ENCODE measurements at places on chromosomes 16 and 17.

GRCh38 chr17:881778-882177 lies 97.8 kb downstream of the NXN start:
- peak; percentile 50 for DNase-seq

DNA sequence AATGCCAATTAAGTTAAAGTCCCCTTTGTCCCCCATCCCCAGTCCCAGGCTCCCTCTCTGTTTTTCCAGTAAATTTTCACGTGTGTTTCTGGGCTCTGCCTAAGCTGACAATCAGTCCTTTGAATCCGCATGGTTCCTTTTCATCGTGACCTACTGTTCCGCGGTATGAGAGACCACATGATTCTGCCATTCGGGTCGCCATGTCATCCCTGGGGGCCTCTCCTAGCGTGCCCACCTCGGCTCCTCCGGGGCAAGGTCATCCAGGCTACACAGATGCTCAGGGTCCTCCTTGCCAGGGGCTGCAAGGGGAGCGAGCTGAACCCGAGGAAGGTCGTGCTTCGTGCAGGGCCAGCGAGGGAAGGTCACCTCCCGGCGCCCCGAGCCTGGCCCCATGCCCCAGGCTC lies 157.6 kb downstream of the RAB11FIP4 start:
- DNase-seq, result peak; percentile 64

DNA sequence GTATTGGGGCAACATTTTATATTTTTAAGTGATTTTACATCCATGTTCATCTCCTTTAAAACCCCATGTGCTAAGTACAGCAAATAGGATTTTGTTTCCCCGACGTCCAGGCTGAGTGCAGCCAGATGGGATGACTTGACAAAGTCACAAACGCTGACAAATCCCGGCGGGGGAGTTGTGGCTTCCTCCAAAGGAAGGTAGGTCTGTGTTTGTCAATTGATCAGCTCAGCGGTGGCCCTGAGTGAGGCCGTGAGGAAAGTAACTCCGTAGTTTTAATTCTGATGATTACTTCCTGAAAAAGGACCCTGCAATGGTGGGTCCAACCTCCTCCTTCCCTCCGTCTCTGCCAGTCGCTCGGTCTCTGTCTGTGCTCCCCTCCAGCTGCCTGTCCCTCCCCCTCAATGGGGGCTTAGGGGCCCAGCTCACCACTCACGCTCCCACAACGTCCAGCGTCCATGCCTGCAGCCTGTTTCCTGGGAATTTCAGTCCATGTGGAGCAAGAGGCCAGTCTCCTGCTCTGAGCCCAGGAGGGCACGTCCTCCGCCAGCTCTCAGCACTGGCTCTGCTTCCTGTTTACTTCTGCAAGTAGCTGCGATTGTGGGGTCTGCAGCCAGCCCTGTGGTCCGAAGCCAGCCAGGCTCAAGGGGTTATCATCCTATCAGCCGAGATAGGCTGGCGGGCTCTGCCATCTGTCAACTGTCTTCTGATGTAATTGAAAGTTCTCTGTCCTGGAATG lies 209.4 kb upstream of the FOXF1 start:
- DNase-seq, result peak; percentile 66

DNA sequence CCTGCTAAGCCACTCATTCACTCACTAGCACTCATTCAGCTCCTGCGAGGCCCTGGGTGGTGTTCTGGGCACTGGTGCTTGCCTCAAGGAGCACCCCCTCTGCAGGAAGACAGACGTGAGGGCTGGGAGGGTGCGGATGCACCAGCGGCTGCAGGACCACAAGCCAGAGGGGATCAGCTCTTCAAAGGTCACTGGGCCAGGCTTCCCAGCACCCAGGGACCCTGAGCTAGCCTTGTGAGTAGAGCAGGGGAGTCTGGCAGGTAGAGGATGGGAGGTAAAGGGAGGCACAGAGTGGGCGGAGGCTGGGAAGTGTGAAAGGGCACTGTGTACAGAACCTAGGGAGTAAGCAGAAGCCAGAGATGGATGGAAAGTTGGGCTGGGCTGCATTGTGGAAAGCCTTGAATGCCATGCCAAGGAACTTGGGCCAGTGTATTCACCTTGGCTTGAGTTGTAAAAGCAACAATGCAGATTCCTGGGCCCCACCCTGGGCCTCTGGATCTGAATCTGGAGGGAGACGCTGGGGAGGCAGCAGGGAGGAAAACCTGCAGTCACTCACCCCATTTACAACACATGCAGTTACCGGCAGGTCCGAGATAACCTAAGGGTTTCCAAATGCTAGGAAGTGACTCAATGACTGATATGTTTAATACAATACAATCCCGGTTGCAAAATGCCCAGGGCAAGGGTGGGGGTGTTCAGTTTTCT lies 1.7 kb downstream of the IL4R start:
- no peak for DNase-seq

DNA sequence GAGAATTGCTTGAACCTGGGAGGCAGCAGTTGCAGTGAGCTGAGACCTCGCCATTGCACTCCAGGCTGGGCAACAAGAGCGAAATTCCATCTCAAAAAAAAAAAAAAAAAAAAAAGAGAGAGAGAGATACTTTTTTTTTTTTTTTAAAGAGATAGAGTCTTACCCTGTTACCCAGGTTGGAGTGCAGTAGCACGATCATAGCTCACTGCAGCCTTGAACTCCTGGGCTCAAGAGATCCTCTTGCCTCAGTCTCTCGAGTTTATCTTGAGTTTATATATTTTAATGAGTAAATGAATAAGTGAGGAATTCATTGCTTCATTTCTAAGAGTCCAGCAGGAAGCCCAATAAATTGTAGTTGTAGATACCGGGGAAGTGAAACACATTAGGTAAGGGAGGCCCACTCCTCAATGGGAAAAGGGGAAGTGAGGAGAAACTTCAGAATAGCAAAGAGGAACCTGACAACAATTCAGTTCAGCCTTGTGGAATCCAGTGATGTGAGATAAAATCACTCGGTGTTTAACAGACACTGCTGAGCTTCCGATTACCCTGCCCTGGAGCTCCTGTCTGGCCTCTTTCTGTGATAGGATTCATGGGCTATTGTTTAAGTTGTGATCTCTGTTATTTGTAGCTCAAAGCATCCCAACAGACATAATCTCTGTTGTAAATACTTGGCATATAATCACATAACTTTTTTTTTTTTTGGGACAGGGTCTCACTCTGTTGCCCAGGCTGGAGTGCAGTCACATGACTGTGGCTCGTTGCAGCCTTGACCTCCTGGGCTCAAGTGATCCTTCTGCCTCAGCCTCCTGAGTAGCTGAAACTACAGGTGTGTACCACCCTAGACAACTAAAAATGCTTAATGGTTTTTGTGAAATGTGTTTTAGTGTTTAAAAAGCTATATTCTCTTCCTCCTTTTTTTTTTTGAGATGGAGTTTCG lies 15.8 kb upstream of the ITGAM start:
- no peak for DNase-seq

GRCh38 chr16:53629151-53629550 lies 74.5 kb downstream of the RPGRIP1L start:
- no peak for DNase-seq

GRCh38 chr16:2474877-2475412 lies at the start of gene TBC1D24:
Gene TBC1D24 (plus strand): TSS chr16:2475127. CDS start chr16:2496149, 21,022 bp downstream.
- DNase-seq, result peak; percentile 94

DNA sequence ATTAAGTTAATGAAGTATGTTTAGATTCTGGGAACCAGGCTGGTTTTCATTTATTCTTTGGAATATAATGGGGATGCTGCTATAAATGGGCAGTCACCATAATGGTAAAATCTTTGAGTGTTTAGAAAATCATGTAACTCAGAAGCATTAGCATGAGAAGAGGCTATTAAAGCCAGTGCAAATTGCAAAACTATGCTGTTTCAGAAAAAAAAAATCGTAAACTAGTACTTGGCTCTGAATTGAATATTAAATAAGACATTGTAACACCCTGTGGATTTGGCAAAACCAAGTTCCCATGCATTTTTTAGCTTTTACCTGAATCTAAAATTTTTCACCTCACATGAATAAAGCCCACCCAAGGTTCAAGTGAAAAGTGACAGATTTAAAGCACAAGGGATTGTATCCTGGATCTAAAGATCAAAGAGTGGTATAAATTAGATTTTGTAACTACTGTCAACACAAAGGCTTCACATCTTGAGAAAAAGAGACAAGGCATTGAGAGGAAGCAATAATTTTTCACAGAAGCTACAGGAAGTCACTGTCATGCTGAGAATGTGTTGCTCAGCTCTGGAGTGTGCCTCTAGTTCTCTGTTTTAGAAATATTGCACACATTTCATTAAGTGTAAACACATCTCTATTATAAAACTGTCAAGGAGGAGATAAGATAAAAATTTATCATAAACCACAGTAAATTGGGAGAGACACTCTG lies 142.2 kb downstream of the ABCA8 start:
- no peak for DNase-seq

- peak; percentile 52 for DNase-seq
These were observed 4.9 kb downstream of the PRCD start for GRCh38 chr17:76544546-76545365.

DNA sequence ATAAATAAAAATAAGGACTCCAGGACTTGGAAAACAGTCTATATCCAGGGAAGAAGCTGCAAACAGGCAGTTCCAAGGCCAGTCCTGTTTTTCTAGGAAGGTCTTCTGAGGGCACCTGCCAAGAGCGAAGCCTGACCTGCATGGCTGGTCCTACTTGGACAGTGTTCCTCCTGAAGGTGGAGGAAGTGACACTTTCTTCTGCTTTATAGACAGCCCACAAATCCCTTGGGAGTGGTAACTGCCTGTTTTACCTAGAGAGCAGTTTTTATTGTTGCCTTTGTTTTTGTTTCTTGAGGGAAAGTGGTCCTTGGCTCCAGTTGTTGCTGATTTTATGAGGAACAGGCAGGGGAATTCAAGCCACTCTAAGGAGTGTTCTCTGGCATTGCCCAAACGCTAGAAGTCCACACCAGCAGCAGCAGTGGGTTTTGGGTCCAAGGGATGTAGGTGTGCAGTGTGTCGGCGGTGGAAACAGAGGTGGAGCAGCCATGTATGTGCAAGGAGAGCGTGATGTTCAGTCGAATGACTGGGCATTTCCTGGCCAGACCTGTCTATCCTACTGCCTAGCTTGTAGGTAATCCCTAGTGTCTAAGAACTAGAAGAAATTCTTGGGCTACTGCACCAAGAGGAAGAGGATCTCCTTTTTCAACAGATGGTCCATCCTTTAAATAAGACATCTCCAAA lies 35.3 kb downstream of the LDHD start:
- DNase-seq, result no peak

DNA sequence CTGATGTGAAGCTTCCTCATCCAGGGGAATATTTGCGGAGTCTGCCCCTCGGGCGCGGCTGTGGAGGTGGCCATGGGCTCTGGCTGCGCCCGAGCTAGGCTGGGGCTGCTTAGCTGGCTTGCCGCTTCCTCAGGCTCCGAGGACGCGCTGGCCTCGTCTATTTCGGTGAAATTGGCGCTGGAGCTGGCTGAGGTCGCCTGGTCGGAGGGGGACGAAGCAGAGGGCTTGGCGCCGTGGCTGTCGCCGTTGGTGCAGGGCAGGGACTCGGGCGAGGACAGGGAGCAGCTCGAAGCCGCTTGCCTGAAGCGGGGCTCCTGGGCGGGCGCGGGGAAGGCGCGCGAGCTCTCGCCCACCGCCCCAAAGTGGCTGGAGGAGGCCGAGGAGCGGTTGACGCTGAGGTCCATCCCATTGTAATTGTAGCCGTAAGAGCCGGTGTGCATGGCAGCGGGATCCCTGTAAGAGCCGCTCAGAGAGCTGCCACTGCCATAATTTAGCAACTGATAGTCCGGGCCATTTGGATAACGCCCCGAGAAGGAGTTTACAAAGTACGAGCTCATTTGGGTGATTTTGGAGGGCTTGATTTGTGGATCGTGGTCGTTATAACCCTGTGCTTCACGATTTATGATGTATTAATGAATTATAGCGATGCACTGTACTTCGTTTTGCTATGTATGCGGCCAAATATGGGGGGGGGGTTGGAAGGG lies at the start of gene HOXB5:
HOXB5 (minus strand) TSS at position 654 of the 704 bp plus-strand sequence; CDS start at position 557, 97 bp downstream.
- no peak for DNase-seq

- no peak for DNase-seq
These were observed 103.0 kb upstream of the SHISA6 start for GRCh38 chr17:11138023-11138422.

DNA sequence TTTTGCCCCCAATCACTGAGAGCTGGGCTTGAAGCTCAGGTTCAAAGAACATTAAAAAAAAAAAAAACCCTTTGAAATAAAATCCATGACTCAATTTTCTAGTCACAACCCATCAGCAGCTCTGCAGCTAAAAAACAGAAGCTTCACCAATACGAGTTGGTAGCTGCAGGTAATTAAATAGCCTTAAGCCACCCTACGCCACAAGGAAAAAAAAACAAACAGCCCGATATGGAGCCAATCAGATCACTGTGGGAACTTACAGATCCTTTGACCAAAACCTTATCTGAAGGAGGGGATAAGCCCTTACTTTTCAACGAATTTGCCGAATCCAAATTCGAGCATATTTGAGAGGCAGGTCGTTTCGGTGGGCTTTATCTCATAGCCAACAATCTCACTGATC lies 69.3 kb downstream of the DNAH3 start:
- DNase-seq, result no peak

DNA sequence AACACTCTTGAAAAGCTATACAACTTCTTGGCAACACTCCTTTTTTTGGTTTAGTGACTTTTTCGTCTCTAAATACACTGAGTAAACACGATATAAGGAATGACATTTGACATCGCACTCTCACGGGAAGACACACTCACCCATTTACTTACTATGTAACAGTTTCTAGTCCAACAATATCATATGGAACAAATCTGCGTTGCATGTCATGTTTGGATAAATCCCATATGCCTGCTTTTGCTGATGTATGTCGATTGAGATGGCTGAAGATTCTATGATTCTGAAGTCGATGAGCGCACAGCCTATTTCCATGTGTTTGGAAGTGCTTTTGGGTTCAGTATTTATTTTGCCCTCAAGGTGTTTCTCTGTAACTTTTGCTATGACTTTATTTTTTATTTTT lies 18.2 kb downstream of the ITGAE start:
- DNase-seq, result peak; percentile 39

- DNase-seq, result no peak
These were observed 235.6 kb upstream of the GSE1 start for GRCh38 chr16:85377388-85378144.

GRCh38 chr17:81272616-81273015 lies 22.5 kb downstream of the SLC38A10 start:
- no peak for DNase-seq

- no peak for DNase-seq
These were observed 34.8 kb upstream of the FBXO47 start for GRCh38 chr17:39001703-39002637.

- no peak for DNase-seq
These were observed 17.4 kb downstream of the CPD start for GRCh38 chr17:30396129-30396528.

- no peak for DNase-seq
These were observed 306.3 kb downstream of the SEC14L1 start for GRCh38 chr17:77446940-77447634.

GRCh38 chr17:77128896-77129567 lies 11.7 kb upstream of the SEC14L1 start:
- peak; percentile 54 for DNase-seq

- DNase-seq, result peak; percentile 79
These were observed 32.7 kb upstream of the RPH3AL start for GRCh38 chr17:385178-385835.

Measured in eye (tissue), 1 donor.